ENCODE measurements at places on chromosomes 3 and 15. TPM values are rescaled to one million over a fixed set of nuclear protein-coding genes. Genes with fewer than 3 reads are reported as not detected.

Gene GORASP1
- 39.1 TPM for total RNA-seq

Gene ARPP21
- 1.5 TPM for total RNA-seq

GRCh38 chr3:133966954-133967353 is 62.8 kb downstream of the SLCO2A1 start:
- ATAC-seq = no peak

DNA sequence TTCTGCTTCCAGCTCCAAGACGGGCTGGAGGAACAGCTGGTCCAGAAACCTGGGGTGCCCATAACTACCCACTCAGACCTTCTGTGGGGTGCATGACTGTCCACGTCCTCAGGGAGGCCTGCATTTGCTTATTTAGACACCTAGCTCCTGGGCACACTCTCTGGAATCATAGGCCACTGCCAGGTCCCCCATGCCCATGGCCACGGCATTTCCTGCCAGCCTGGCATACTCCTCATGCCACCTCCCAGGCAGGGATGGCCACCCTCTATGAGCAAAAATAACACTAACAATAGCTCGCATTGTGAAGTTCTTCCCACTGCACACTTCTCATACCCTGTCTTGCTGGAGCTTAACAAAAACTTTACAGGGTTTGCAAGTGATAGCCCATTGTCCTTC is 166.9 kb upstream of the TPM1 start:
- ATAC-seq = no peak

Gene ZNF660
- total RNA-seq = 8.9 TPM

- no peak for ATAC-seq
These were observed 124.3 kb upstream of the ATP11B start for GRCh38 chr3:182668974-182669373.

- ATAC-seq = no peak
These were observed 160.4 kb upstream of the CGNL1 start for GRCh38 chr15:57215881-57216280.

DNA sequence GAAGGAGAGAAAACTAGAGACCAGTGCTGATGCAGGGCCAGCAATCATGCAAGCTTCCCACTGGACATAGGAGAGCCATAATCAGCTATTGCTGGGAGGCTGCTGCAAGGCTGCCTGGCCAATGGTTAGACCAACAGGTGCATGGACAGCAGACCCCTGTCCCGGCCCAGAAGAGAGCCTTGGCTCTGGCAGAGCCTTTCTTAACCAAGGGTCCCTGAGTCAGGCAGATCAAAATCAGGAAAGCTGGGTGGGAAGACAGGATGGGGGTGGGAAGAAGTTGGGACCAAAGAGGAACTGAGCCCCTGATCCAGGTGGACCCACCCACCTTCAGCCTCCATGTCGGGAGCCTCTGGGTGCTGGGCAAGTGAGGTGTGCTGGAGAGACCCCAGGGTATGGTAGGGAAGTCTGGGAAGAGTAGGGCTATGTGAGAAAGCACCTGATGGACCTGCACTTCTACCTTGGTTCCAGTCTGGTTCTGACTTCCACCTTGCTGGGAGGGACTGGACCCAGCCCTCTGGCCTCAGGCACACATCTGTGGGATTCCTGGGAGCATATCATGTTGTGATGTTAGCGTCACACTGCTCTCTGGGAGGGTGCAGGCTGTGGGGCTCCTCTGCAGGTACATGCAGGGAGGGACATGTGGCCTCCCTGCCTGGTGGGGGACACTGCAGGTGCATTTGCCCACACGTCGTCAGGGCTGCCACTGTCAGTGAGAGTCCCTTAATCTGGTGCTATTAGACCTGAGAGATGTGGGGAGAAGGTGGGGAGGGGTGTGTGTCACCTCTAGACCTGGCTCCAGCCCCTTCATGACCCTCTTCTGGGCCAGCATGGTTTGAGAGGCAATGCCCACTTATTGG is 24.7 kb downstream of the KY start:
- ATAC-seq = no peak

Measured in motor neuron (in vitro differentiated cells).